ENCODE measurements at places on chromosomes 11 and 22. TPM values are rescaled to one million over a fixed set of nuclear protein-coding genes. Genes with fewer than 3 reads are reported as not detected.
A peak's percentile ranks its signal among the peaks of the same experiment; 100 is the strongest.

Gene MCHR1
- total RNA-seq, result not detected

Gene TCN1
- not detected for total RNA-seq

GRCh38 chr11:27718346-27718862, 18.1 kb upstream of the BDNF start:
- no peaks in the 10 kb centered on the region for H3K4me1 ChIP-seq
- H3K27me3 ChIP-seq, result peaks cover 43% of the 10 kb centered on the region
- H3K27ac ChIP-seq, result no peak overlapping the region

GRCh38 chr22:39739338-39740027, 154.1 kb downstream of the ENTHD1 start:
- no peak for DNase-seq
- peaks cover 6% of the 10 kb centered on the region for H3K36me3 ChIP-seq
- no peak overlapping the region for H3K27ac ChIP-seq
- no peak overlapping the region for H3K4me3 ChIP-seq
- H3K4me1 ChIP-seq, result peaks cover 10% of the 10 kb centered on the region
- peaks cover 8% of the 10 kb centered on the region for H3K27me3 ChIP-seq

GRCh38 chr22:43109511-43109910, 1.0 kb upstream of the BIK start:
- H3K36me3 ChIP-seq, result no peaks in the 10 kb centered on the region
- no peak for DNase-seq
- H3K4me3 ChIP-seq, result peak overlapping the region; percentile 45
- H3K27me3 ChIP-seq, result peaks cover 41% of the 10 kb centered on the region

- H3K27me3 ChIP-seq, result no peaks in the 10 kb centered on the region
- no peak overlapping the region for H3K27ac ChIP-seq
- no peak overlapping the region for H3K4me3 ChIP-seq
- peaks cover 51% of the 10 kb centered on the region for H3K4me1 ChIP-seq
- H3K36me3 ChIP-seq, result peaks cover 2% of the 10 kb centered on the region
Observed at GRCh38 chr11:62432695-62433094, 13.9 kb downstream of the SCGB1A1 start.

DNA sequence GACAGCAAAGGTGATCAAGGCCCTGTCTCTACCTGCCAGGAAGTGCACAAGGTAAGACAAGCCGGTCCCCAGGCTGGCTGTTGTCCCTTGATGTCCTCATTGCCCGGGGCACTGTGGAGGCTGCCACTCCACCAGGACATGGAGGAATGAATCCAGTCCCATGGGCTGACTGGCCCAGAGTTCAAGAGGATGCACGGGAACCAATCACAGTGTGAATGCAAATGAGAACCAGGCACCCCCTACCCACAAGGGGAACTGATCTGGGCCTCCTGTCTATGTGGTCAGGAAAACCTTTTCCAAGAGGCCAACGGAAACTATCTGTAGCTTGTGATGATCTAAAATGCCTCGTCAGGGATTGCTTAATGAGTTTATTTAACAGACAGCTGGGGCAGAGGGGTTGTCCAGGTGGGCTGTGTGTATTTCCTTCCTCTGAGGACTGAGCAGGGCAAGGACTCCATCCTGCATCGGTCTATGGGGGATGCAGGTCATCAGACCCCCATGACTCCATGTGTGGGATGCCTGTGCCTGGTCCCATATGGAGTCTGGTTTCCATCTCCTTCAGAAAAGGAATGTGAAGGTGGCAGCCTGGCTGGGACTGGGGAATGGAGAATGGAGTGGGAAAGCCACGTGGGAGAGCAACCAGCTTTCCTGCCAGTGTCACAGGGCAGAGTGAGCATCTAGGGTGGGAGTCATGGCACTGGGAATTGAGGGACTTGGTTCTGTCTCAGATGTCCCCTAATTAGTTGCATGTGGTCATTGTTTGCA, 60.5 kb downstream of the CD82 start:
- H3K36me3 ChIP-seq, result peaks cover 18% of the 10 kb centered on the region
- DNase-seq, result no peak
- H3K27ac ChIP-seq, result no peak overlapping the region
- H3K4me1 ChIP-seq, result peaks cover 36% of the 10 kb centered on the region

Data from activated T-helper 1 cell treated with anti-CD3 and anti-CD28 coated beads, Interleukin-12 subunit alpha, Interleukin-12 subunit beta, Interleukin-2, Interleukin-4 antibody, amounts not matched to agents 30 ng/mL and 10 ng/mL and 1 ng/mL, durations not matched to agents 14 hours and 24 hours and 36 hours (primary cell).